GM03348 (cell line): ENCODE measurements at places on chromosomes 12 and 14.

DNA sequence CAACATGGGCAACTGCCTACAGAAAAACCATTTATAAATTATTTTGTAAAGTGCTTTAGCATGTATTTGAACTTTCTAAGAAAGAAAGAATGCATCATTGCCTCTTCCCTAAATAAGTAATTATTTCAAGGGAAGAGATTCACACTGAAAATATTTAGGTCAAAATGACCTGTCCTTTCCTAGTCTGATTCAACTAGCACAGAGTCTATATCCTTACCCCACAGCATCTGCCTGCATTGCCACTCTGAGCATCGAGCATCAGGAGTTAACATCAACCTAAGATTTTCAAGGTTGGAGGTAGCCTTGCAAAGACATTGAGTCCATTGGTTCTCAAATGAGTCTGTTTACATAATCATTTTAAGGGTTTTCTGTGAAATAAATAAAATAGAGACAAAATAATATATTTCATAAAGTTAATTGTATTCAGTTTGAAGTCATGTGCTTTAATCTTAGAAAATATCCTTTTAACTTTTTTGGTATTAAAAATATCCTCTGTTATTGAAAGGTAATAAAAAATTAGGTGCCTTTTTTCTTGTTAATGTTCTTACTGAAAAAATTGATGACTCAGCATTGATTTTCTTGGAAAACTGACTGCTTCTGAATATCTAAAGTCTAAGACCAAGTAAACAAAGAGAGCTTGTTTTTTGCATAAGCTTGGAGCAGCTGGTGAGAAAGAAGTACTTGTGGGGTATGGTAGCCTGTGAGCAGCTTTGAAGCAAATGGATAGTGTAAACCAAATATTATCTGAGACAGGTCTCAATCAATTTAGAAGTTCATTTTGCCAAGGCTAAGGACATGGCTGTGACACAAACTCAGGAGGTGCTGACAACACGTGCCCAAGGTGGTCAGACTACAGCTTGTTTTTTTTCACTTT is 269.0 kb upstream of the CLEC14A start:
- no peak for DNase-seq

GRCh38 chr14:67705211-67705610 is 3.5 kb downstream of the RDH12 start:
- no peak for DNase-seq

- DNase-seq = no peak
These were observed 14.9 kb downstream of the GIT2 start for GRCh38 chr12:109981311-109981710.

- DNase-seq = no peak
These were observed 409.8 kb upstream of the FOXG1 start for GRCh38 chr14:28356819-28357218.

DNA sequence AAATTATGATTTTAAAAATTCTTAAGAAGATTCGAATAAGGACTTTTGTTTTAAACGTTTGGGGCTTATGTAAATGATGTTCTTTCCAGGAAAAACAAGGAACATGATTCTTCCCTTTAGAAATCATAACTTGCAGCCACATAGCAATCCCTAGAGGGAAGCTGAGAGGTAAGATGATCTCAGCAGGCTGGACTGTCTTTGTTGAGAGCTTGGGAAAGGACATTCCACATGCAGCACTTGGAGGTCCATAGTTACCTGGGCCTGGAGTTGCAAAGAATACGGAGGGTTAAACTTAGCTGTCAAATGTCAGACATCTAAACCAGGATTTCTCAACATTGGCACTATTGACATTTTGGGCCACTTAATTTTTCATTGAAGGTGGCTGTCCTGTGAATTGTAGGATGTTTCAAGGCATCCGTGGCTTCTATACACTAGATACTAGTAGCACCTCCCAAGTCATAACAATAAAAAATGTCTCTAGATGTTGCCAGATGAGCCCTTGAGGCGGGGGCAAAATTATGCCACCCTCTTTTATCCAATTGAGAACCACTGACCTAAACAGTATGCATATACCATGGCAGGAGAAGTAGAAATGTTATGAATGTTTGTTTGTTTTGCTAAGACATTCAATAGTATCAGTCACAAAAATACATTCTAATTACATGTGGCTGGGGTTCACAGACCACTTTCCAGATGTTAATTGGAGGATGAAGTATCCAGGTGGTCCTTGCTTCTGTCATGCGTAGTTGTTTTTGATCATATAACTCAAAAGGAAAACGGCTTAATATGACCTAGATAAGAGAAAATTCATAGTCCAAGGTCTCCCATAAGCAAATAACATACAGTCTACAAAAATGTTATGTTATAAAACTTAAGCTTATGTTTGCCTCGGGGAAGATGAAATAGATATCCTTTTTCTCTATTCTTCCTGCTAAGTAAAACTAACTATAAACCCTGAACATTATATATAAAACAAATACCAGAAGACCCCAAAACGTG is 30.5 kb downstream of the TTC6 start:
- no peak for DNase-seq

GRCh38 chr14:103528146-103528586 is 830 bp upstream of the TRMT61A start:
- peak; percentile 57 for DNase-seq

DNA sequence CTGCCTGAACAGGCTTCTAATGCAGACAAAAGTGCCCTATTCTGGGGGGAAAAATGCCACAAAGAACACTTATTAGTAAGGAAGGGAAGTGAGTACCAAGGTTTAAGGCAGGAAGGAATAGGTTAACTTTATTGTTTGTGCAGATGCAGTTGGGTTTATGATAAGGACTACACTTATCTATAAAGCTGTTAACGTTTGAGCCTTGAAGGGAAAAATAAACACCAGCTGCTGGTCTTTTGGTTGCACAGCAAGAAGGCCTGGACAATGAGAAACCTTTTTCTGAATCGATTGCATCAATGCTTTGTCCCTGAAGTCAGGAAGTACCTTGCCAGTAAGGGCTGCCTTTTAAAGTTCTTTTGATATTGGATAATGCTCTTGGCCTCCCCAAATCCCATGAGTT is 407.8 kb downstream of the ATP23 start:
- no peak for DNase-seq

- peak; percentile 92 for DNase-seq
These were observed 57.9 kb downstream of the TRPV4 start for GRCh38 chr12:109775172-109775881.

- peak; percentile 52 for DNase-seq
These were observed 539 bp downstream of the PSME2 start for GRCh38 chr14:24145690-24146452.

DNA sequence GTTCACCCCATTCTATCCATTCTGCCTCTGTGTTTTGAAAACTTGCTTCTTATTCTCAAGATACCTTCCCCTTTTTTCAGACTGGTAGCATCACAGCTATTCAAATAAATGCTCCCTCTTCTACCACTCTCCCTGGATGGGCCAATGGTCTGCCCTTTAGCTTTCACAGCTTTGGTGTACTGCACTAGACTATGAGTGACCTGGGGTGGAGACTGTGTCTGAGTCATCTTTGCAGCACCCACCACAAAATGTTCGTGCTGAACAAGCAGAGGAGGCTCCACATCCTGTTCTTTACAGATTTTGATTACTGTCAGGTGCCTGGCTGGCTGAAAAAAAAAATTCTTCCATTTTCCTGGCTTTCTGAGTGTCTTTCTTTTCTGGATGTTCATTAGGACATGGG is 1104.1 kb upstream of the TMEM132C start:
- peak; percentile 70 for DNase-seq
